Dermis microvascular lymphatic vessel endothelial cell (primary cell): ENCODE measurements at places on chromosomes 1 and 21. TPM values are rescaled to one million over a fixed set of nuclear protein-coding genes. Genes with fewer than 3 reads are reported as not detected.

DNA sequence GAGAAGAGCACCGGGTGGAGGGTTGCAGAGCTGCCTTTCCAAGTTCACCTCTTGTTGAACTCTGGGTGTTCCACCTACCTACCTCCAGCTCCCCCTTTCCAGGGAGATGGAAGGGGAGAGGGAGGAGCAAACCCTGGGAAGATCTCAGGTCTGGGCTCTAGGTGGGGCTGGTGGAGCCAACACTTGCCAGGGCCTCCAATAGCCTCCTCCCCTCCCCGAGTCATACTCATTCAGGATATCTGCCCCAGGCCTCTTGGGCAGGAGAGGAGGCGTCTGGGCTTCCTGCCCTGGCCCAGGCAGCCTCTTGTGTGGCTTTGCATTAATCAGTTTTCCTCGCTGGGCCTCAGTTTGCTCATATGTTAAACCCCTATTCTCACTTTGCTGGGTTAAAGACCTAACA is 13.4 kb downstream of the RAP1GAP start:
- no peak for DNase-seq

GRCh38 chr1:2014741-2015735 is 4.1 kb upstream of the GABRD start:
- peak; percentile 63 for DNase-seq

Gene RHD
- total RNA-seq, result 0.13 and 0.25 TPM in 2 replicates

Gene CDCA8
- total RNA-seq, result 3.0 and 8.1 TPM in 2 replicates

GRCh38 chr1:33524586-33524985 is 52.1 kb downstream of the ZSCAN20 start:
- no peak for DNase-seq

GRCh38 chr1:16242556-16243214 is 5.7 kb upstream of the CPLANE2 start:
- no peak for DNase-seq

DNA sequence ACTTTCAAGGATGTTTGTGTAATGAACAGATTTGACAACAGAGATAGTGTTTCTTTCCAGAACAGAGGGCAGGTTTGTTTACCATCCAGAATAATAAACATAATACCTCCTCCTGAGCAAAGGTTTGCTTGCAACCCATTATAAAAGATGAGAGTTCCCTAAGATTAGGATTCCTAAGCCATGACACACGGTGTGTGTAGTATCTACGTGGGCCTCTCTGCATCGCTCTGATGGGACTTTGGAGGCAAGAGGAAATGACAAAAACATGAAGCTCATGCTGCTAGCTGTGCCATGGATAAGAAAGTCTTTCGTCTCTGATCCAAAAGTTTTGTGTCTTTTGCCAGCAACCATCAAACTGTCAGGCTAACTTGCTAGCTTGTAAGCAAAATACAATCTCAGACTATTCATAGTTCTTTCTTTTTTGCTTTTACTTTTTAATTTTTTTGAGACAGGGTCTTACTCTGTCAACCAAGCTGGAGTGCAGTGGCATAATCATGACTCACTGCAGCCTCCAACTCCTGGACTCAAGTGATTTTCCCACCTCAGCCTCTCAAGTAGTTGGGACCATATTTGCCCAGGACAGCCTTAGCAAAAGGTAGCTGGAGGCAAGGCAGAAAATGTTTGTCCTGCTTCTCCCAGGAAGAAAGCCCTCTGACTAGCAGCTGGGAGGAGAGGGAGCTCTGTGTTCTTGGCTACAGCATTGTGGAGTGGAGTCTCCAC is 81.1 kb downstream of the LHX4 start:
- DNase-seq, result no peak

- DNase-seq, result no peak
Measured at GRCh38 chr1:245587435-245588115, 432.8 kb downstream of the KIF26B start.

GRCh38 chr1:55585402-55585792 is 370.2 kb upstream of the USP24 start:
- DNase-seq, result no peak

GRCh38 chr1:160539990-160540858 is 17.2 kb upstream of the SLAMF6 start:
- DNase-seq, result no peak

- DNase-seq, result no peak
Measured at GRCh38 chr1:109944541-109944940, 33.9 kb downstream of the CSF1 start.

Gene CLEC20A
- not detected in 2 replicates for total RNA-seq

DNA sequence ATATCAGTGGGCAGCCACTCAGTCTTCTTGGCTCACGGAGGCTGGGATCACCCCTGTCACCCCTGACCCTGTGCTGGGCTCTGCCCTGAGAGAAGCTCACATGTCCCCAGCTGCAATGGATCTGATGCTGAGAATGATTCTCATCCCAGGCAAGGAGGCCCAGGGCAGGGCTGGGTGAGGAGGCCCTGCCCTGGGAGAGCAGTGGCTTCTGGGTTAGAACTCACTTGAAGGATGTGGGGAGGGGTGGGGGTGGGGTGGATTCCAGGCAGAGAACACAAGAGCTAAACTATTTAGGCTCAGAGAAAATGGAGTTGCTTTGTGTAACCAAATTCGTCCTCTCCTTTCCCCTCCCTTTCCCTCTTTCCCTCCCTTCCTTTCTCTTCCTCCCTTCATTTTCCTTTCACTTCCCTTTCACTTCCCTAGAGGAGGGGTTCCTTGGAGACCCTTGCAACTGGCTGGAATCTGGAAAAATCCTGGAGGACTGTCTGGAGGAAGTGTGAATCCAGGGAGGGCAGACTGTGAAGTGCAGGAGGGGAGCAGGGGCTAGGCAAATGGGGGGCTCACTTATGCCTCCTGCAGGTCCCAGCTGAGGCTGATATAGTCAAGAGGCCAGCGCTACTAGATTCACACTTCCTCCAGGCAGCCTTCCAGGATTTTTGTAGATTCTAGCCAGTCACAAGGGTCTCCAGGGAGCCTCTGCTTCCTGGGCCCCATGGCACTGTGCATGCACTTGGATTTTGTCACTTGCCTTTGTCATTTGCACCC is 47.0 kb downstream of the IGSF21 start:
- DNase-seq, result no peak

GRCh38 chr1:228530086-228530758 is 43.0 kb downstream of the RNF187 start:
- no peak for DNase-seq

- DNase-seq, result no peak
Measured at GRCh38 chr1:99456536-99456935, 189.4 kb upstream of the PALMD start.

Gene IQGAP3
- 6.8 and 12.8 TPM in 2 replicates for total RNA-seq

Gene ILDR2
- total RNA-seq, result under 0.01 TPM in 1 of 2 replicates, not detected in the other

DNA sequence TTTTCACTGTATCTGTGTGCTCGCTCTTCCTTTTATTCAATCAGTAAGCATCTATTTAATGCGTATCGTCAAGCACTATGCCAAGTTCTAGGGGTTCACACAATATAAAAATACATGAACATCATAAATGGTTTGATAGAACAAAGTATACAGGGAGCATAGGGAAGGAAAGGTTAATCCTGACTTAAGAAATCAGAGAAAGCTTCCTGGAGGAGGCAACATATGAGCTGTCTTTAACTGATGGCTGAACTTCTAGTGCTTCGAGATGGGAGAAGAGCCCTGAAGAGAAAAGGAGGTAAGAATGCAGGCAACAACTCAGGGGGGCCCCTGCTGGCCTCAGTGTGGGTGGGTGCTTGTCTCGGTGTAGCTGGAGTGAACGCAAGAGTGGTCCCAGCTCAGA is 63.6 kb upstream of the GALNT2 start:
- no peak for DNase-seq

GRCh38 chr1:196361112-196361714 is 247.0 kb downstream of the KCNT2 start:
- no peak for DNase-seq

- no peak for DNase-seq
Measured at GRCh38 chr21:33367309-33367973, 35.8 kb upstream of the IFNGR2 start.

- no peak for DNase-seq
Measured at GRCh38 chr1:111819566-111820263, 64.0 kb downstream of the DDX20 start.

DNA sequence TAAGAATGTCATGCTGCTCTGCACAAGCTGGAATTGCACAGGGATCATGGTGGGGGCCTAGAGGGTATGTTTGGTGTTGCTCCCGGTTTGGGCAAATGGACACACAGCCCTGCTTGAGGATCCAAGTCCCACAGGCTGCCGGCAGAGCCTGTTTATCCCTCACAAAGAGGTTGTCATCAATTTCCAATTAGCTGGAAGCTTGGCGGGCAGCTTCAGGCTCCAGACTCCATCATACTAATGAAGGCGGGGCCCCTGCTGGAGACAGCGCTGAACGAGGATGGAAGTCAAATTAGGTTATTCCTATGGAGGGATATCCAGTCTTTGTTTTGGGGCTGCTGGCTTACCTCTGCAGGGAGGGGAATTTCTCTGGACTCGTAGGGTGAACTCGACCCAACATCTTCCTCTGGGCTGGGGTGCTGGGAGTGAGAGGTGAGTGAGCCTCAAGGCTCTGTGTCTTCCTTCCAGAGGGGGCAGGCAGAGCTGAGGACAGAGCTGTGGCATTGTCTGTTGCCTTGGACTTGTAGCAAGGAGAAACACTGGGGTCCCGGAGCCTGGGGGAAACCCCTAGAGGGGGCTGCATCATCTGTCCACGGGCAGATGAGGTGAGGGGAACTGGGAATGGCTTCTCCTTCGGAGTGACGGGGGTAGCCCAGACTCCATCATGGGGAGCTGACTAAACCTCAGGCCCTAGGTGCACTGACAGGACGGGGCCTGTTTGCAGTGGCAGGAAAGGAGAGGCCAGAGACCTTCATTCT is 24.9 kb upstream of the PARP1 start:
- DNase-seq, result no peak

Gene TMCO2
- not detected in 2 replicates for total RNA-seq

DNA sequence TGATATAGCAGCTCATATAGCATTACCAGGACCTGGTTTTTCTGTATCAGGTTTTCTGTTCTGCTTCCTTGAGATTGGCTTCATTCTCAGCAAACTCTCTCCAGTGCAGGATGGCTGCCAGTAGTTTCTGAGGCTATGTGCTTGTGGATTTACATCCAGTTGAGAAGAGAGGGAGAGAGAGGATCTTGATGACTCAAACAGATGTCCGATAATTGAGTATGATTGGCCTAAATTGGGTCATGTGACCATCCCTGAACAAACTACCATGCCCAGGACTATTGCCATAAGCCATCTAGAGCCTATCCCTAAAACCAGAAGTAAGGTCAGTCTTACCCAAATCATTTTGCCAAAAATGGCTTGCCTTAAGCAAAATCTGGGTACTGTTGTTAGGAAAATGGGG is 18.1 kb upstream of the PSMA5 start:
- DNase-seq, result no peak

Gene C1orf174
- total RNA-seq, result 21.4 and 30.2 TPM in 2 replicates

DNA sequence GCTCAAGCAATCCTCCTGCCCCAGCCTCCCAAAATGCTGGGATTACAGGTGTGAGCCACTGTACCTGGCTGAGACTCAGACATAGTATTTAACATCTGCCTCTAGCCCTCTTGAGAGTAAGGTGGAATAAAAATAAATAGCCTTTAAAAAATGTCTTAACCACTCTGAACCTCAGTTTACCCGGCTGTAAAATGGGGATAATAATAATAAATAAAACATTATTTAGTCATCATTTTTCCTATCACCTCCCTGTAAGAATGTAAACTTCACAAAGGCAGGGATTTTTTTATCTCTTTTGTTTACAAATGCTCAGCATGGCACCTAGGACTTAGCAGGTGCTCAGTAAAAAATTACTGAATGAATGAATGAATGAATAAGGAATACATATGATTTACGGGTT is 17.2 kb downstream of the EPHB2 start:
- no peak for DNase-seq

DNA sequence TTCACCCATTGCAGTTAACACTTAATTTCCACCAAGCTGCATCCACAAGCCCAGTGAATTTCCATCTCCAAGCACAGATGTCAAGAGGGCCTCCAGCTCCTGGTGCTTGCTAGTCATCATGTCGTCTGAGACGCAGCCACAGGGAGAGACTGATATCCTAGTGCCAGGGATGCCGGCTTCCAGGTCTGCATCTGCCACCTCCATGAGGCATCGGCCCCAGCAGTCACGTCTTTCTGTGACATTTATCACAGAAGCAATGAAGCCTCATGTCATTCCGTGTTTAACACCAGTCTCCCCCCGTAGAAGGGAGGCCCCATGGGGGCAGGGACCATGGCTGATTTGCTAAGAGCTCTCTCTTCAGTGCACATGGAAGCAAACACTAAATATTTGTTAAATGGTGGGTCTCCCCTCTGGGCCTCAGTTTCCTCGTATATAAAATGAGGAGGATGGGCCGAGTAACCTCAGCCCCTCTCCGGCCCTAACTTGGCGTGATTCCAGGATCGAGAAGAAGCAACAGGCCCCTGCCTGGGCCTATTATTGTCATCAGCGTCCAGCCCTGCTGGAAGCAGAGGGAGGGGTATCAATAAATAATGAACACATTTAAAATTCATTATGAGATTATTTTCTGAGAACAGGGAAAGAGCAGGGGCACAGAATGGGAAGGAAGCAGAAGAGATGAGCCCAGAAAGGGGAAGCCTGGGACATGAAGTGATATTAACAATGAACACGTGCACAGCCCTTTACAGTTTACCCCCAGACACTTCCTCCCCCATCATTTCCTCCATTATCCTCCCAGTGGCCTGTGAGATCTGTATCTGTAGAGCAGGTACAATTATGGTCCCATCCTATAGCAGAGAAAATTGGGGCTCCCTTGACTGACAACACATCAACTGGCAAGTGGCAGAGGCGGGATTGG is 837 bp upstream of the C1QB start:
- DNase-seq, result no peak

DNA sequence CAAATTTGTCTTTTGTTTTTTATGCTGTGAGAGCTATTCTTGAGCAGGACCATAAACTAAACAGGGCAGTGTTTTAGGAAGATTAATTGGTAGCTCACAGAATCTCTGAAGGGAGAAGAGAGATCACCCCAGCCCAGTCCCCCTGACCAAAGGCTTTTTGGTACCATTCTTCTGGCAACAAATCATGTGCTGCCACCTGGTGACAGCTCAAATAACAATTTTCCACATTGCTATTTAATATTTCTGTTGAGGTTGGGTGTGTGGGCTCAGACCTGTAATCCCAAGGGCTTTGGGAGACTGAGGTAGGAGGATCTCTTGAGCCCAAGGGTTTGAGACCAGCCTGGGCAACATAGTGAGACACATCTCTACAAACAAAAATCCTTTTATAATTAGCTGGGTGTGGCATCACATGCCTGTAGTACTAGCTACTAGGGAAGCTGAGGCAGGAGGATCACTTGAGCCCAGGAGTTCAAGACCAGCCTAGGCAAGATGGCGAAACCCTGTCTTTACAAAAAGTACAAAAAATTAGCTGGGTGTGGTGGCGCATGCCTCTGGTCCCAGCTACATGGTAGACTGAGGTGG is 2.2 kb upstream of the TESK2 start:
- DNase-seq, result peak; percentile 75

GRCh38 chr1:19737104-19737825 is 62.5 kb downstream of the TMCO4 start:
- peak; percentile 21 for DNase-seq

Gene STK40
- 15.0 and 23.1 TPM in 2 replicates for total RNA-seq
